ENCODE measurements at places on chromosomes 13 and 19.
A peak's percentile ranks its signal among the peaks of the same experiment; 100 is the strongest.

DNA sequence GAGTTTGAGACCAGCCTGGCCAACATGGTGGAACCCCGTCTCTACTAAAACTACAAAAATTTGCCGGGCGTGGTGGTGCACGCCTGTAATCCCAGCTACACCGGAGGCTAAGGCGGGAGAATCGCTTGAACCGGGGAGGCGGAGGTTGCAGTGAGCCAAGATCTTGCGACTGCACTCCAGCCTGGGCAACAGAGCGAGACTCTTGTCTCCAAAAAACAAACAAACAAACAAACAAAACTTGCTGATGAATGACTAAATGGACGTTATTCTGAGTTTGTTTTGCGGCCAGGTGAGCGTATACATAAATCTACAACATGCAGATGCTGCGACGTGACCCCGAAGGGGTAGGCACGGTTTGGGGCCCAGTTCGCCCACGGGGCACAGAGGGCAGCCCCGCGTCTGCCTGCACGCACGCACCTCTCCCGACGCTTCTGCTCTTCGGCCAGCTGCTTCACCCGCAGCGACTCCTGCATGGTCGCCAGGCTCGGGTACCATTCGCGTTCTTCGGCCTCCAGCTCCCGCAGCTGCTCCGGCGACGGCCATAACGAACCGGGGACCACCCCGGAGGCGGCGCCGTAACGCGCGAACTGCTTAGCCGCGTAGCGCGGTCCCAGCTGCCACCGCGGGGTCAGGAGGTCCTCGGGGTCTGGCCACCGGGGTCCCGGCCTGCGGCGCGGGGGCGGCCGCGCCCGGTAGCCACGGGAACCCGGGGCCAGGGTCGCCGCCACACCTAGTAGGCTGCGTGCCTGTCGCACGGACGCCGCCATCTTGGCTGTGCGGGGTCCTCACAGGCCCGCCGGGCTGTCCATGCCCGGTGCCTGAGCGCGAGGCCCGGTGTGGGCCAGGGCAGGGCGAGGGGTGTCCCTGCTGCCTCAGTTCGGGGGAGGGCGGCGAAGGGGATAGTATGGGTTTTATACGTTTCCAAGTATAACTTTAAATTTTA lies at the start of gene GADD45GIP1:
TSS of gene GADD45GIP1 (minus strand) at position 778 of the 943 bp plus-strand sequence. CDS start at position 767, 11 bp downstream.
- DNase-seq: peak; percentile 80

- no peak for DNase-seq
These were observed 140.1 kb upstream of the FRY start for GRCh38 chr13:31891472-31891871.

DNA sequence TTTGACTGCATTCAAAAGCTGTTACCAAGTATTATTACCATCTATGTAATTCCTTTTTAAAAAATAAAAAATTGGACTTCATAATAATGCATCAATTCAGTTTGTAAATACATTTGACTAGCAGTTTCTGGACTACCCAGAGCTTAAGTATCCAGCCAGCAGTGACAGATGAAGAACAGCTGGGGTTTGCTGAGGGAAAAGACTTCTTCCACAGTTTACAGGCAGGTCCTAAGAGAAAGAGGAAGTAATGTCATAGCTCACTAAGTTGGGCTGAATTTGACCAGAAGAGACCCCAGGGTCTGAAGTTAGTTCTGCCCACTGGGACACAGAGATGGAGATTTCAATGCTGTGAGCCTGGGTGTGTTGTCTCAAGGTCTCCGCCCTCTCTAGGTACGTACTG lies 96.4 kb downstream of the MBNL2 start:
- no peak for DNase-seq

- no peak for DNase-seq
These were observed 45.7 kb downstream of the NFIC start for GRCh38 chr19:3412066-3412465.

DNA sequence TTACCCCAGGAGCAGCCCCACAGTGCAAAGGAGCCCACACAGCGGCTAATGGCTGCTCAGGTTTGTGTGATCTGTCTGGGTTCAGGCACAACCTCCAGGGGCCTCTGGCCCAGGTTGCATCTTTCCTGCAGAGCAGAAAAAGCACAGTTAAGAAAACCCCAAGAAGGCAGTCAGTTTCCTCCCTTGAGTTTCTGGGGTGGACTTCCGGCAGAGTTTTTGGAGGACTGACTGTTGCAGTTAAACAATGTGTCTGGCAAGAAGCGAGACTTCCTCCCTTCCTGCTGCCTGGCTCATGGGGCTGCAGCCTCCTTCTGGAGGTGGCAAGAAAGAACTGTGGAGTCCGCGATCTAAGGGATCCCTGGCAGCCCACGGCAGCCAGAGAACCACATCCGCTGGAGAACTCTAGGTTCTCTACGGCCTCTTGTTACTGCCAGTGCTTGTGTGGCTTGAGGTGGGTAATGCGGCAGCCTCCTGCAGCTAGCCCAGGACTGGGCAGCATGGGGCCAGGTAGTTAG lies 114.4 kb downstream of the ZDHHC20 start:
- DNase-seq: no peak

DNA sequence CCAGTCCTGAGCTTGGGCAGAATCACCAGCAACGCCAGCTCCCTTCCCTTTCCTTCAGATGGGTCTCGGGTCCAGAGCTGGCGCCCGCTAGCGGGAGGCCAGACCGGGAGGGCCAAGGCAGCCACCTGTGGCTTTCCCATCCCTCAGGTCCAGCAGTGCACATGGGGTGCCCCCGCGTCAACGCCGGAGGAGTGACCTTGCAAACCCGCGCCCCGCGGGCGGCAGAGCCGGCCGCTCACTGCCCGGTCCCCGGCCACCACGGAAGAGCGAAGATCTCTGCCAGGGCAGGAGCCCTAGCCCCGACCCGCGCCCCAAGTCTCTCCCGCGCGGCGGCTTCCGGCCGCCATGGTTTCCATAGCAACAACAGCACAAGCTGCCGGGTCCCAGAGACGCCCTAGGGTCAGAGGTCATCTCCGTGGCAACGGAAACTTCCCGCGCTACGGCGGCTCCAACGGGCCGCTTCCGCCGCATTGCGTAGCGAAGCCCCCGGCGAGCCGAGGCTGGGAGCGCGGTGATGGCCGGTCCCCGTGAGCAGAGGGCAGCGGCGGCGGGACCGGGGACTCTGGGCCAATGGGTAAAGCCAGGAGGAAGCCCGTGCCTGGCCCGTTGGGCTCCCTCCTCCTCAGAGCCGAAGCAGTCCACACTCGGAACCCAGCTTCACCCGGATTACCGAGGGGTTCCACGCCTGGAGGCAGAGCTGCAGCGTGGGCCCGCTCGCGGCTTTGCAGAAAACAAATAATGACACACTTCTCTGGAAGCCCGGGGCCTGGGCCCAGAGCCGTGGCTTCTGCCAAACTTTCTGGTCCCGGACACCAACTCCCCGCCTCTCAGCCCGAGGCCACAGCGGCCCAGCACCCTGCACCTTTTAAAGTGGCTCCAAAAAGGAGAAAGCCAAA lies 7.4 kb downstream of the FGF14 start:
- no peak for DNase-seq

GRCh38 chr19:11587302-11587974 lies 9.8 kb upstream of the ZNF627 start:
- DNase-seq: peak; percentile 65

DNA sequence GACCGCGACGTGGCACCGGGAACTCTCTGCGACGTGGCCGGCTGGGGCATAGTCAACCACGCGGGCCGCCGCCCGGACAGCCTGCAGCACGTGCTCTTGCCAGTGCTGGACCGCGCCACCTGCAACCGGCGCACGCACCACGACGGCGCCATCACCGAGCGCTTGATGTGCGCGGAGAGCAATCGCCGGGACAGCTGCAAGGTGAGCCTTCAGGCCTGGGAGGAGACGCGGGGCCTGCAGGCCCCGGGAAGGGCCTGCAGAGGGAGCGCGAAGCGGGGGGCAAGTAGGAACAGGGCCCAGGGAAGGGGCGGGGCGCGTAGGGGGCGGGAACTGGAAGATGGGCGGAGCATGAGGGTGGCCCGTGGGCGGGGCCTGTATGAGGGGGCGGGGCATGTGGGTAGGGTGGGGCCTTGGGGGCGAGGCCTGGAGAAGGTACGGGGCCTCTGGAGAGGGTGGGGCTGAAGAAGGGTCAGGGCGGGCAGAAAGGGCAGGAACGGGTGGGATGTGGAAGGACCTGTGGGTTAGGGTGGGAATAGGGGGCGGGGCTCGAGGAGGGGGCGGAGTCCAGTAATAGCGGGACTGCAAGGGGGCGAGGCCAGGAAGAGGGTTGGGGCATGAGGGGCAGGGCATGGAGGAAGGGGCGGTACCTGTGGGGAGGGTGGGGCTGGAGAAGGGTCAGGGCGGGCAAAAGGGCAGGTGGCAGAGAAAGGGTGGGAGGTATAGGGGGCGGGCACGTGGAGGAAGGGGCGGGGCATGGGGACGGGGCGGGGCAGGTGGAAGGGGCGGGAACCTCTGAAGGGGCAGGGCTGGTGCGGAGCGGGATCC lies 2.5 kb downstream of the CFD start:
- peak; percentile 57 for DNase-seq

- peak; percentile 52 for DNase-seq
These were observed 62.1 kb downstream of the KLF2 start for GRCh38 chr19:16386619-16387240.

- DNase-seq: no peak
These were observed 433.0 kb downstream of the TSHZ3 start for GRCh38 chr19:30916238-30916637.

- peak; percentile 60 for DNase-seq
These were observed 71.4 kb downstream of the ALOX5AP start for GRCh38 chr13:30806784-30807183.

DNA sequence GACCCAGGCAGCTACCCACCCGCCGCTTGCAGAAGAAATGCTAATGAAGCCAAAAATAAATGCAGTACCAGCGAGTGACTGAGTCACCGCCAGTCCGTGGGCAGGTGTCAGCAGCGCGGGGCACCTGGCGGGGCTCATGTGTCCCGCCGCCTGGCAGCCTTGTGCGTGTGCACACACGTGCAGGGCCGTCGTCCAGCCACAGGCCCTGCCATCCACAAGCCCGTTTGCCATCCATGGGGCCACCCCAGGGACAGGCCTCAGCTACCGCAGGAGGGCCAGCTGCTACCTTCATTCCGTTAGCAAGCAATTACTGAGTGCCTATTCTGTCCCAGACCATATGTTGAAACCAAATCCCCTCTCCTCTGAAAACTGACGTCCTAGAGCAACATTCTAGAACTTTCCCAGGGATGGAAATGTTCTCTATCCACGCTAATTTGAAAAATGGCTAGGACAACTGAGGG lies 20.5 kb downstream of the NCAN start:
- DNase-seq: no peak

DNA sequence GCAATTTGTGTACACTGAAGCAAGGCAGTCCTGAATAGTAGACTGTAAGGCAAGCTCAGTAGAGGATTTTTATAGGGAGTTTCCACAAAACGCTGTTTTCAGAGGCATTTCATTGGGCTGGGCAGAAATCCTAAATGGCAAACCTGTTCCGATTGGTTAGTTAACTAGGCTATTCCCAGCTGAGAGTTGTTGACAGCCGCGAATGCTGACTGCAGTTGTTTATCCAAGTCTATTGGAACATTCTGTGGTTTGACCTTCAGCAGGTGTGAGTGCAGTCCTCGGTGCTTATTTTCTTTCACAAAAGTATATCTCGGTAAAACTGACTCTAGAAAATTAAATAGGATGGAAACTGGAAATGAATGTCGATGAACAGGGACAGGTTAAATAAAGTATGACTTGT lies 45.4 kb downstream of the TPT1 start:
- DNase-seq: no peak

DNA sequence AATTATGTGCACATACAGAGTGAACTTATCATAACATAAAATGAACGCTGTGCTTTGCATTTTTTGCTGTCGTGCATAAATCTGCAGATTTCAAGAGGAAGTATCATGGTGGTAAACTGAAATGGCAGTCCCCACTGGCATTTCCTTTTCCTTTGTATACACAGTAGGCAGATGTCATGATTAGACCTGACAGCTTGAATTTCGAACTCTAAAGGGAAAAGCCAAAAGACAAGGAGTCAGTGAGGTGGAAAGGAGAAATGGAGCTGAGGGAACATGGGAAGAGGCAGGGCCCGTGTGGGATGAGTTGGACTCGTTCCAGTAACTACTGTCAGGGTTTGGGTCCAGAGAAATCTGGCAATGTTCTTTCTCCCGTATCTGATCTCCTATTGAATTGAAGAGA lies 454.1 kb upstream of the SGCG start:
- DNase-seq: no peak

GRCh38 chr13:33800646-33801186 lies 17.2 kb upstream of the RFC3 start:
- no peak for DNase-seq

GRCh38 chr19:17340871-17341357 lies 3.6 kb downstream of the GTPBP3 start:
- no peak for DNase-seq

GRCh38 chr13:71874458-71874857 lies 7.5 kb upstream of the DACH1 start:
- DNase-seq: no peak

GRCh38 chr13:76651286-76651685 lies 234.9 kb downstream of the KCTD12 start:
- DNase-seq: no peak

DNA sequence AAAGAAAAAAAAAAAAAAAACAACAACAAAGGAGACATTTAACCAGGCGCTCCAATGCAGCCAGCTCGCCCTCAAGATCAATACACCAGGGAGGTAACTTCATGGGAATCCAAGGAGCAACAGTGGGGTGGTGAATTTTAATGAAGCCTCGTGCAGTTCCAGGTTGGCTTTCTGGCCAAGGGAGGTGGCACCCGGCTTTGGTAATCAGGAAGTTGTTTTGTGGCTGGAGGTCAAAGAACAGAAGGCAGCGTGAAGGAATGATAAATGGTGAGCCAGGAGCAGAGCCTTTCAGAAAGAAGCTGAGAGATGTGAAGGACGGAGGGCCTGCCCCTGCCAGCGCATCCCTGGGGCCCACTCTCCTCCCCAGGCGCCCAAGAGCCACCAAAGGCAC lies 188.2 kb upstream of the TSC22D1 start:
- DNase-seq: no peak

GRCh38 chr19:45567609-45568008 lies 17.0 kb downstream of the OPA3 start:
- DNase-seq: no peak

DNA sequence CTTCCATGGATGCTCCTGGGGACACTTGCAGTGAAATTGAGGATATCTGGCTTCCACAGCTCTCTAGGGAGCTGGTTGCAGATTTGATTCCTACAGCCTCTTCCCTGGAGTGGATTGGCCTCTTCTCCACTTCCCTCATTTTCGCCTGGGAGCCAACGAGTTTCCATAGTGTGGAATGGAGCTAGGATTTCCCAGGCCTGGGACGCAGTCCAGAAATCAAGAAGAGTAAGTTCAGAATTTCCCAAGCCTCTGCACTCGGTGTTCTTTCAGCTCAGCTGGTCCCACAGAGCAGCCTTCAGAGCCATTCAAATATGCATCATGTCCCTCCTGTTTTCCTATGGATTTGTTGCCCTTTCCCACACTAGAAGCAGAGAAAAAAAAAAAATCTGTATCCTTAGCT lies 68.2 kb downstream of the RAP2A start:
- DNase-seq: no peak

DNA sequence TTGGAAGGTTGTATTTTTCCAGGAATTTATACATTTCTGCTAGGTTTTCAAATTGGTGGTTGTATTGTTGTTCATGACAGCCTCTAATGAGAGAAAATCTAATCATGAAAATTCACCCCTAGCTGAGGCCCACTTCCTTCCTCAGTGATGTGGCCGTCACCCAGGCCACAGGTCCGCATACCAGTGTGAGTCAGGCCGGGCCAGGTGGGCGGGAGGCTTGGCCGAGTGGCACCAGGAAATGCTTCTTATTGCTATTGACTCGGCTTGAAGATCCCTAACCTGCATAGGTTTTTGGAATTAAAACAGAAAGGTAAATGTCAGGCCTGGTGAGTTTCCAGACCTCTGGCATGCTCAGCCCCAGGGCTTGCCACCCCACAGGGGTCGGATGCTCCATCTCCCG lies 88.7 kb downstream of the SCGB2B2 start:
- no peak for DNase-seq

Data from MCF 10A (cell line).